ENCODE measurements at places on chromosomes 1 and 21.

DNA sequence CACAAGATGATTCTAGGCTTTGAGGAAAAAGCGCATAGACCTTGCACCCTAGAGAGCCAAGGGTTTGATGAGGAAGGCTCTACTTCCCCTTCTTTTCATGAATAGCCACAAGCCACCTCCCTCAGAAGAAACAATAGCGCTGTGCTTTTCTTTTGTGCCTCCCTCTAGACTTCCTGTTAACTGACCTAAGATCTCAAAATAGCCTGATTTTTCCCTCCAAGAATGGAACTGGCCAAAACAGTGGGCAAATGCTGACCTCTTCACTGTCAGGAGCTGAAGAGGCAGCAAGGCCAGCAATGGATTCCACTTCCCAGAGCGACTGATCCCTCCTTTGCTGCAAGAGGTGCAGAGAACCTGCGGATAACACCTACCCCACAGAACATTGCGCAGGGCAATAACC is 362.8 kb downstream of the KCNH1 start:
- DNase-seq: no peak

DNA sequence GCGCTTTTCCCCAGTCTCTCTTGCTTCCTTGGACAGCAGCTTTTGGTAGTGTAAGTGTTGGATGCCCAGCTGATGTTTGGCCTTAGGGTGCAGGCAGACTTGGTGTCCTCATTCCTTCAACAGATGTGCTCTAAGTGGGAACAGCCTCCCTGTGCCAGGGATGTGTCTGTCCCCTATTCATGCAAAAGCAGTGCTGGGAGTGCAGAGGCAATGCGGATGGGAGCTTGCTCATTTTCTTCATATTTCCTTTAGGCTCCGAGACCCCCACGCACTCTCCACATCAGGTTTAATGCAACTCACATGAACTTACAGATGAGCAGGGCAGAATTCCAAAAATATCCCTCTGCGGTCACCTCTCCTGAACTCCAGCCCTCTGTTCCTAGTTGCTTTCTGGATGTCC is 96.1 kb downstream of the IER5 start:
- DNase-seq: no peak

- DNase-seq: no peak
Measured at GRCh38 chr1:171366085-171366484, 52.1 kb downstream of the FMO4 start.

DNA sequence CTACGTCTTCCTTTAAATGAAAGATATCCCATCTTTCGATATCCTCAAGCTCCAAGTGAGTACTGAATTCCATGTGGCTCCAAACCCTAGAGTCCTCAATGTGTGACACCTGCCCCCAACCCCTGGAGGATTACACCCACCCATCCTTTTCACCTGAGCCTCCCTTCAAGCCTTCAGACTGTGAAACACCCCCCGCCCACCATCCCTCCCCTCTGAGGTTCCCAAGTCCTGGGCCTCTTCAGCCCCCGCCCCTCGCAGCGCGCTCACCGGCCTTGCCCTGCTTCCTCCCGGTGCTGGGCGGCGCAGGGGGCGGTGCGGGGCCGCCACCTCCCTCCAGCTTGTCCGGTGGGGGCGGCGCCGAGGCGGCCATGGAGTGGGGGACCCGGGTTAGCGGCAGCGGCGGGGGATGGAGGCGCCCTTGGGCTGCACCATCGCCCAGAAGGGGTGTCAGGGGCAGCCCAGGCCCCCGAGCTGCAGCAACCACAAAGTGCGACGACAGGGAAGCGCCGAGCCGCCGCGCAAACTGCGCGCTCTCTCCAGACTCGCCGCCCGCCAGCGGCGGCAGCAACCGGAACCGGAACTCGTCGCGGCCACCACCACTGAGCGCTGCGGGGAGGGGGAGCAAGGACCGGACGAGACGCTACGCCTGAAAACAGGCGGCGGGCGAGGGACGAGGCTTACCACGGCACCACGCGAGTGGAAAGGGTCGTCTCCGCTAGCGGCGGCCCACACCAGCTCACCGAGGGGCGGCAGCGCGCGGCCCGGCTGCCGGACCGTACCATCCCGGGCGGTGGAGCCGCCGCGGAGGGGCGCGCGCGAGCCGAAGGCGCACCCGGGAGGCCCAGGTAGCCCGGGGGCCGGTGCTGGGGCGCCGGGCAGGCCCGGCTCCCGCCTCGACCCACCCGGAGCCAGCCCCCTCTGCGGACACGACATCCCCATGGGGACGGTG is at the start of gene PYGO2:
TSS of gene PYGO2 (minus strand) at position 576 of the 949 bp plus-strand sequence. CDS start at position 370, 206 bp downstream.
- peak; percentile 83 for DNase-seq

DNA sequence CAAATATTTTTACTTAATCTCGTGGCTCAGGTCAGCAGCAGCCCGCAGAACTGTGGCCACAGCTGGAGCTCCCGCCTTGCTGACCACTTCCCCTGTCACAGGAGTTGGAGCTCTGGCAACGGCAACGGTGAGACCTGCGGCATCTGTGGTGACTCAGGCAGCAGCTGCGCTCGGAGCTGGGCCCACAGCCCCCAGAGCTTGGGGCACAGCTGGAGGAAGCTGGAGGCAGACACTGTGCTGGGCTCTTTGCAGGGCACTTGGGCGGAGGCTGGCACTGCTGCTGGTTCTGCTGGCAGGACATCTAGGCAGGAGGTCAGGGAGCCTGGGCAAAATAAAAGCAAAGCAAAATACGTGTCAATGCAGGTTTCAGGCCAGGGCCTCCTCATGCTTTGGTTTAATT is at the start of gene LCE3A:
TSS of gene LCE3A (minus strand) at position 301 of the 400 bp plus-strand sequence. CDS start at position 301, 0 bp downstream.
- no peak for DNase-seq

DNA sequence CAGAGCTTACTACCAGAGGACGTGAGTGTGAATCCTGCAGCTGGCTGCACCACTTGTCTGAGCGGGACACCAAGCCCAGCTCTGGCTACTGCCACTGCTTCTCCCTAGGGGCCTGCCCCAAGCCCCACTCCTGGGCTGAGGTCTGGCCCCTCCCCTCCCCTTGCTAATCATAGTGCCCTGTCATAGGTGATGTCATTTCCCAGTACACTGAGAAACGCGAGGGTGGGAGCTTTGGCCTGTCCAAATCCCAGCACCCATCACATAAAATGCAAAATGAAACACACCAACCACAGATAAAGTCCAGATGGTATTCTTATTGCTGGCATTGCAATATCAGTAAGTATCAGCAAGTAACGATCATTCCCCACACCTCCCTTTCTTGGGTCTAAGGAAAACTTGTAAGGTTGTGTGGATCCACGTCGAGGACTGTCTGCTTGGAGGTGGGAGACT is 77.7 kb downstream of the TOMM20 start:
- DNase-seq: peak; percentile 56

DNA sequence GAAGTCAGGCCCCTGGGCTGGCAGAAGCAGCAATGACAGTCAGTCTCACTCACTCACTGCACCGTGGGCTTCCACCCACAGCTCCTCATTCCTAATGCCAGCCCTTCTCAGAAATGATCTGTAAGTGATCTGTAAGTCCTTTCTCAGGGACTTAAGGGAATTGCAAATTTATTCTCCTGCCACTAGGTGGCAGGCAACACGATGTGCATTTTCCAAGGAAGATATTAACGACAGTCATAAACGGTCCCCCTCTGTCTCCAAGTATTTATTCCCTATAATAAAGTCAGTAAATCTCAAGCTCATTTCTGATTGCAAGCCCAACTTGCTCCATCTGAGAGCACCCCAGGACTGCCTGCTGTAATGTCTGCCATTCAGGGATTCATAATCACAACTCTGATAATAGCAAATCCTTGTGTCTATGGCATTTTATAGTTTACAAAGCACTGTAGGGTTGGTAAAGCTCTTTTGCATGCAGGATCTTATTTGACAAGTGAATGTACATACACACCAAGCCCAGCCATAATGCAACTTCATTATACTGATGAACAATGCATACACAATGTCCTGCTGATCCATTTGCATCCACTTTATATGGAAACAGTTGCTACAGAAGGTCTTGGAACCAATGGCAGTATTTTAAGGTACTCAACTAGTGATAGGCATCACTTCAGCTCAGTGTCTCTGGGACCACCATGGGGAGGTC is 380.5 kb upstream of the CAMK1G start:
- peak; percentile 68 for DNase-seq

Measured in astrocyte of the spinal cord (primary cell).